Fibroblast of mammary gland (primary cell): ENCODE measurements at places on chromosomes 5 and 9.

DNA sequence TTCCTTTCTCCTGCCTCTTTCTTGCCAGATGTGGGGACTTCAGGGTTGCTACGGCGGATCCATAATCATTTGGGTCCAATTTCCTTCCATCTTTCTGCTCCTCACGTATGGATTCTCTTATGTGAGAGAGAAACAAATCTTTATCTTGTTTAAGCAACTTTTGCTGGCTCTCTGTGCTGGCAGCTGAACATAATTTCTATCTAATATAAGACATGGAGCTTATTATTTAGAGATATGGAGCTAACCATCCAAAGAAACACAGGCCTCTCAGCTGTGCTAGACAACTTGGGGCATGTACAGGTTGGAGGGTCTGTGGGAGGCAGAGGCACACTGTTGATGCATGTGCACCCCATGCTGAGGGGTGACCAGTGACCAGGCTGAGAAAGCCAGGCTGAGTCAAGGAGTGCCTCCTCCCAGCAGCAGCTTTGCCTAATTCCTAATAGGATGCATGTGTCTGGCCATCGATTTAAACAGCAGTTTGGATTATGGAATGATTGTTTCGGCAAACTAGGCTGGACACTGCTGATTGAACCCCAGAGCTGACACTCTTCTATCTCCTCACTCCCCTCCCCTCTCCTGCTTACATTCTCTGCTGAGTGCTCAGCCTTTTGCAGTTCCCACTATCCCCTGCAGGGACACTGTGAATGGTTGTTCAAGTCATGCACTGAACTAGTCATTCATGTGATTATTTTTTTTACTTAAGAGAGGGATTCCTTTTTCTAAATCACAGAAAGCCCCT lies 195.8 kb downstream of the ERCC6L2 start:
- peak; percentile 55 for DNase-seq

GRCh38 chr9:96668868-96669534 lies 13.9 kb upstream of the PRXL2C start:
- DNase-seq = no peak

GRCh38 chr9:118976160-118976559 lies 393.1 kb downstream of the BRINP1 start:
- no peak for DNase-seq

DNA sequence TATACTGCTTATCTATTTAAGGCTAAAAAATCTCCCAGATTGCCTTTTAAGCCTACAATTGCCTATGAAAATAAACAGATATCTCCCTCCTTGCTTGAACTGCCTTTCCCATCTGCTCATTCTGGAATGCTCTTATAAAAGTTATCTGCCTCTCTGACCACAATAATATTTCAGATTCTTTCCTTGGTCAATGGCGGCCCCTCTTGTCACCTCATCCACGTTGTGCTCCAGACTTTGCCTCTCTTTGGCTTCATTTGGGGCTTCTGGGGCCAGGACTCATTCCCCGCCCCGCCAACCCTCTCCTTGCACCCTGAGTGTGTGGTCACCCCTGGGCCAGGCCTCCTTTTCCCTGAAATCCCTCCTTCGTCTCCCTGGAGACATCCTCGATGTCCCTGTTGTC lies 110.0 kb upstream of the RPS23 start:
- DNase-seq = no peak

- DNase-seq = no peak
Observed at GRCh38 chr9:91812191-91812590, 137.8 kb downstream of the ROR2 start.

DNA sequence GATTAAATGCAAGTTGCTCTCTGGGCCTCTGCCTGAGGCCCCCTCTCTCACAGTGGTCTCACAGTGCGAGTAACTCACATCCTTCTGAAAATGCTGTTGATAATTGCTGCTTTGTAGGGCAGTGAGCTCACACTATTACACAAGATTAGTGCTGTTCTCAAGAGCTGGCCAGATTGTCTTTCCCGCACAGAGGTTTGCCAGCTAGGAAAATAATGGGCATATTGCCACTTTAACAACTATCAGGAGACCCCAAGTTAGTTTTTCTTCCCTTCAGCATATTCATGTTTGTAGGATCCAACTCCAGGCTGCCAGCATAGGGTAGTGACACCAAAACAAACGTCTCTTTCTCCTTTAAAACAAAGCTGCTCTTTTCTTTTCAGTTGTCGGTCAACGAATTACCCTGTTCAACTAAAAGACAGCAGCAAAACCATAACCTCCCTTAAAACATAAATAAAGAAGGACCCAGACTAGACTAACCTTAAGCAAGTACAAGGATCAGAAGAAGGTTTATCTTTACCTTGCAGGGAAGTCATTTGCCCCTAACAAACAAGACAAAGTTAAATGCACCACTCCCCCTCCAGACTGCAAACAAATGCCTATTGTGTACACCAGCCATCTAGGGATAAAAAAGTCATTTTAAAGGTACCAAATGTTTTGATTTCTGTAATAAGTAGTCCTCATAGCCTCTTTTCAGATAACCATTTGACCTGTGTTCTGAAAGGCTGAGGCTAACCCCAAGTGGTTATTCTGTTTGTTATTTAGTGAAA lies 91.4 kb downstream of the VCAN start:
- DNase-seq = peak; percentile 64

- no peak for DNase-seq
Observed at GRCh38 chr5:32276173-32276853, 36.4 kb downstream of the MTMR12 start.

DNA sequence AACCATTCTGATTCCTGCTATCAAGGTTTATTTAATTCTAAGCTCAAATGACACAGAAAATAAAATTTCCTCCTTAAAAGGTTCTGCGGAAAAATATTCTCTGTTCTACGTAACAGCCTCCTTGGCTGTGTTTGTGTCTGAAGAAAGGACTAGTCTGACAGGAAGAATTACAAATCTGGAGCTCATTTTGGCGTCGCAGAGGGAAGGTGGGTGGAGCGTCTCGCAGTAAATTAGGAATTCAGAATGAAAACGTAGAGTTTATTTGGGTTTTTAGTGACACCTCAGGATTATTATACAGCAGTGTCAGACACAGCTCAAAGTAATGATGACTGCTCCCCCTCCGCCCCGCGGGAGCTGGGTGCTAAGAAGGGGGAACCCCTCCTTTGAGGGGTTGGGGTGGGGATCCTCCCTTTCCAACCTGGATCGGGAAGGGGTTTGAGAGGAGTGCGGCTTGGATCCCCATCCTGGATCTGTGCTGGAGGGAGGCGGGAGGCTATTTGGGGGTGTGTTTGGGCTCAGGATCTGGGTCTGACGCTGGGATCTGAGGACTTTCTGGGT lies 933 bp upstream of the TGFBR1 start:
- peak; percentile 55 for DNase-seq

DNA sequence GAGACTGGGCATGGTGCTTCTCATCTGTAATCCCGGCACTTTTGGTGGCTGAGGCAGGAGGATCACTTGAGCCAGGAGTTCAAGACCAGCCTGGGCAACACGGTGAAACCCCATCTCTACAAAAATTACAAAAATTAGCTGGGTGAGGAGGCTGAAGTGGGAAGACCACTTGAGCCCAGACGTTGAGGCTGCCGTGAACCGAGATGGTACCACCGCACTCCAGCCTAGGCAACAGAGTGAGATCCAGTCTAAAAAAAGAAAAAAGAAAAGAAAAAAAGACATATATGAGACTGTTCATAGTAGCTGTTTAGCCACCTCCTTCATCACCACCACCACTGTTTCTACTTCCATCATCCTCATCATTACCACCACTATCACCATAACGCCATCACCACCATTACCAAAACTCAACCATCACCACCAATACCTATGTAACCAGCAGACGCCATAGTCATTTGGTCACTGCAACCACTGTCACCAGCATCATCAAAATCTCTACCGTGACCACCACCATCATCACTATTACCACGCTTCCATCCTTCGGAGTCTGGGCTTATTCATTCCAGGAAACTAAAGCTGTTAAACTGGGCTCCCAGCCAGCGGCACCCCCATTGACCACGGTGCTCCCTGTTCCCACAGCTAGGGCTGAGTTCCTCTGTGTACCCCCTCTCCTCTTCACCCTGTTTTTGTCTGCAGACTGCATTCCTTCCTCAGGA lies 8.4 kb upstream of the KIF12 start:
- DNase-seq = no peak

- DNase-seq = peak; percentile 14
Observed at GRCh38 chr5:39505791-39506190, 81.0 kb upstream of the DAB2 start.

- no peak for DNase-seq
Observed at GRCh38 chr5:134604908-134605307, 27.7 kb downstream of the SAR1B start.

DNA sequence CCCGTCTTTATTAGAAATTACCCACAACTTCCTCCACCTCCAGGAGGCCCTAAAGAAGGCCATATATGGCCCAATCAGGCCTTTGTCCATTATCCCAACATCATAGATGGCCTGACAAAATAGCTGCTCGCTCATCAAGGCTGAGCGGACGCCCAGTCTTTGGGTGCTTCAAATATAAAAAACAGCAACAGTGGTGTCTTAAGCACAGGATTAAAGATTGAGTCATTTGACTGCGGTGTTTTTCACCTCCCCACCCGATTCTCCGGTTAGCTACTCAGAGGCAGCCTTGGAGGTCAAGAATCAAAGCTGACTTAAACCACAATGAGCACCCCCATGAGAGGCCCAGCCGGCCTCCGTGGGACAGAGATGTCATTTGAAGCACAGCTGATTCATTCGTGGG lies 18.8 kb downstream of the S1PR3 start:
- DNase-seq = no peak

GRCh38 chr5:668283-668995 lies 24.7 kb downstream of the TPPP start:
- DNase-seq = no peak

DNA sequence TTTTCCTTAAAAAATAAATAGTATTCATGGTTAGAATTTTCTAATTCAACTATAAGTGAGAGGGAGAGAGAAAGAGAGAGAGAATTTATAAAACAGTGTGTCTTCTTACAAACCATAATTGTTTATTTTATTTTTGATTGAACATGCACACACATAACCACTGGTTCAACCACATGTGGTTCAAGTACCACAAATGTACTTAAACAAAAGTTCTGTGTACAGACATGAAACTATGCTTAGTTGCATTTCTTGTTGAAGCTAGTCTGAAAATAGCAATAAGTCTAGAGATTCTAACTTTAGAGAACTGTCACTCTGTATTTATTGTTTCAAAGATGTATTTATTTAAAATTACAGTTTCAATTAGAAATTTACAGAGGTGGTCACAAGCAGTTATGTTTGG lies 130.6 kb upstream of the PDE4D start:
- no peak for DNase-seq

DNA sequence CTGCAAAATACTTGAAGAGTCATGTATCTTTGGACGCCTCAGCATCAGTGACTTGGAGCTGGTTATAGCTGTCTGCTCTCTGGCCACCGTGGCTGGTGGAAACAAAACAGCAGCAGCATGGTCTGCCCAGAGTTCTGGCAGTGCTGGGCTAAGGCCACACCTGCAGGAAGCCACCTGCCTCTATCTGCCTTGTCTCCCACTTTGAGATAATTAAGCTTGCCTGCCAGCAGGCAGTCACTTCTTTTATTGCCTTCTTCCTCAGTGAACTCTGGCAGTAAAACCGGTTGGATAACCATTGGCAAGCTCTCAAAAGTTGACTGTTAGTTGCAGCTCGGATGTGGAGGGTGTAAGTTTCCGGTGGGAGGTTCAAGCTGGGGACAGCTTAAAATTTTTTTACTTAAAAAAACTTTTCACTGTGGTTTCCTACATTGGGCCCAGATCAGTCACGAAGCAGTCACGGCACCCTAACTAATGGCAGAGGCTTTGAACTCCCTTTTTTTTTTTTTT lies 4.9 kb downstream of the SMIM3 start:
- peak; percentile 95 for DNase-seq

GRCh38 chr9:120944434-120944843 lies 17.8 kb upstream of the TRAF1 start:
- no peak for DNase-seq

GRCh38 chr5:77900691-77901090 lies 124.6 kb upstream of the TBCA start:
- no peak for DNase-seq

GRCh38 chr9:136567651-136568287 lies 21.9 kb upstream of the NOTCH1 start:
- DNase-seq = peak; percentile 71

DNA sequence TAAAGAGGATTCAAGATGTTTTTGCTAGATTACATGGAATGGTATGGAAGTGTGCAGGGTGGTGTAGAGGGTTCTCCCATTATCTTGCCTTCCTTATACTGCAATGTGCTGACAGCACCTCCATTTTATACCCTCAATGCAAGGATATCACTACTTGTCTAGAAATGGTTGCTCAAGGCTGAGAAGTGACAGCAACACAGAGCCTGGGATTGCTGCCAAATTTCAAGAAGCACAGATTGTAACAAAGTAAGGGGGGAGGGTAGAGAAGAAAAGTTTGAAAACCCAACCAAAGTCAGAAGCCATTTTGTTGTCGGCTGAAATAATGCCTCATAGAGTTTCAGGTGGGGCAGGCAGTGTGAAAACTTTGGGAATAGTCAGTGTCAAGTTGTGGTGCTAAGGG lies 29.8 kb downstream of the PCDHAC2 start:
- no peak for DNase-seq

GRCh38 chr5:39140558-39141168 lies 66.5 kb upstream of the RICTOR start:
- no peak for DNase-seq

DNA sequence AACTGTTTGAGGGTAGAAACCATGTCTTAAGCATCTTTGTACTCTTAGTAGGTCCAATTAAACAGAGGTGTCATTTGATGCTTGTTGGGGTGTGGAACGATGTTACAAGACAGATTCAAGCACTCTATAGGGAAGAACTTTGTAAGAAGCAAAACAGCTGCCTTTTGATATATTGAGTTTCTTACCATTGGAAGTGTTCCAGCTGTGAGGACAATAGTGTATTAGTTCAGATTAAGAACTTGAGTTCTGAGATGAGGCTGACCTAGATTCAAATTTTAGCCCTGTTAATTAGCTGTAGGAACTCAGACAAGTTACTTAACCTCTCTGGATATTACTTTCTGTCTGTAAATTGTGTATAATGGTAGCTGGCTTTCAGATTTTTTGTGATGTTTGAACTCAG lies 19.6 kb upstream of the ZNF462 start:
- DNase-seq = no peak
